Activated T-cell treated with anti-CD3 and anti-CD28 coated beads, Interleukin-2, amount 50 U/mL, for 1 hour (primary cell): ENCODE measurements at places on chromosomes 5 and 9.
A peak's percentile ranks its signal among the peaks of the same experiment; 100 is the strongest.

- DNase-seq = no peak
Measured at GRCh38 chr9:97737429-97737828, 40.3 kb upstream of the XPA start.

GRCh38 chr5:113081881-113082546 is 105.4 kb downstream of the DCP2 start:
- DNase-seq = no peak

- DNase-seq = no peak
Measured at GRCh38 chr9:14768405-14769229, 46.1 kb upstream of the CER1 start.

GRCh38 chr5:151924564-151925301 is at the start of gene GLRA1:
GLRA1 (minus strand) TSS chr5:151924851; CDS start chr5:151924549, 302 bp downstream.
- peak; percentile 44 for DNase-seq

GRCh38 chr5:35753500-35753899 is 103.2 kb upstream of the IL7R start:
- no peak for DNase-seq

DNA sequence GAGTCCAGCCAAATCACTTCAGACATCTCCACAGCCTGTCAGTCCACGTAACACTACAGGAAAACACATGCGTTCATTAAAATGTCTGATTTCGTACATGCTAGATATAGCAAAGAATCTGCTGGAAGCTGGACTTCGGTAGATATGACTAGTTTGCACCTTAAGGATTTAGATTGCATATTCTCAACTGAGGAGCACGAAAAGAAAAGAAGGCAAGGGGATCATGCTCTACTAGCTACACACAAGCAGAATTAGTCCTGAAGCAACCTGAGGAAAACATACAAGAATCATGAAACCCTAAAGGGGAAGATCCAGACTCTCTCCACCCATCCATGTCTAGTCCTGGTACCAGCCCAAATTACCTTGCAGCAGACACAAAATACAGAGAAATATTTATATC is 36.1 kb upstream of the SSBP2 start:
- DNase-seq = no peak

DNA sequence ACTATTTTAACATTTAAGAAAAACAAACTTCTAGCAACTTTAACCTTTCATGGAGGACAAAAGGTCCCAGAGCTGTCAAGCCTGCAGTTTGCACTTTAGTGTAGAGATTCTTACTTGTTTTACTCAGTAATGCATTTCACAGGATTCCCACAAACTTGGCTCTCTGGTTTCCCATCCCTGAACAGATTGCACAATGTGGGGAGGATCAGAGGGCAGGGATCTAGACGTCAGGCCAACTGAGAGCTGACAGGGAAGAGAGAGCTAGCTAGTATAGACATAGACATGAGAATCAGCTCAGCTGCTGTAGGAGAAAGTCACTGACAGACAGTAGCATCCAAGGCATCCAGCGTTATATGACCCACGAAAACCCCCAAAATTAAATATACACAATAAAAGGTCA is 20.9 kb upstream of the BNIP1 start:
- no peak for DNase-seq

DNA sequence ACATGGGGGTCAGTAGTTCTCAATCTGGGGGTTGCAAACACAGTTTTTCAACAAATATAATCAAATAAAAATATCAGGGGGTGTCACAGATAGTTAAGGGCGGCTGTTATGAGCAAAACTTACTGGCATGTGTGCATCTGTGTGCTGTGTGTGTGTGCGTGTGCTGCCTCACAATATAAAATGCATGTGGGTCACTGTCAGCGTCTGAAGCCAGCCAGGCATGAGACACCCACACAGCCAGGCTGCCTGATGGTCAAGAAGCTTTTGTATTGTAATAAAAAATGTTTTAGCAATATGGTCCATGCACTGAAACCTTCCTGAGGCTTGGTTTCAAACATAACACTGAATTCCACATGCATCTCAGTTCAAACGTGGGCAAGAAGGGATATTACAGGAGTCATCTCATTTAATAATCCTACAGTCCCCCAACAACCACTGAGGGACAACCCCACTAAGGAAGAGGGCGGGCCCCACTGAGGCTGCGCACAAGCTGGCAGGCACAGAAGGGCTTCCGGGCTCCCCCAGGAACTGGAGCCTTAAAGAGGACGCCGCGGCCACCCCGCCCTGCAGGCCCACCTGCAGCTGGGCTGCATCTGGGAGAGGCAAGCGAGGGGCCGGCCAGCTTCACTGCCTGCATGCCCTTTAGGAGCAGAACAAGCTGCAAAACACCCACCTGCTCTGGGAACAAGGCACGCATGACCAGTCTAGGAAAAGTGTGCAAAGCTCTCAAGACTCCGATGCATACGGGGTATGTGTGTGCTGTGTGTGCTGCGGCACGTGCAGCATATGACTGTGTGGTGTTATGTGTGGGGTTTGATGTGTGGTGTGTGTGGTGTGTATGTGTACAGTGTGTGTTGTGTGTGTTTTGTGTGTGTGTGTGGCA is 14.1 kb downstream of the SEMA4D start:
- DNase-seq = peak; percentile 70

DNA sequence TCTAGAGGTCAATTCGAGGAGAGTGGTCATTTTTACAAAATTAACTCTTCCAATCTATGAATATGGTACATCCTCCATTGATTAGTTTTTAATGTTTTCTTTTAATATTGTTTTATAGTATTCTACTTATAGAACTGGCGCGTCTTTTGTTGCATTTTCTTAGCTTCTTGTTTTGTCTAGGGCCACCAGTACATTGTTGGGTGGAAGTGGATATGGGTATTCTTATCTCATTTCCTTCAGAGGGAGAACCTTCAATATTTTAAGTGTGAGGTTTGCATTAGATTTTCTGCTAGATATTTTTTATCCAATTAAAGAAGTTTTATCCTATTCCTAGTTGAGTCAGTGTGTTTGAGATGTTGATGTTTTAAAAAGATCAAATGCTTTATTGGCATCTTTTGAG is 69.8 kb downstream of the RPS23 start:
- no peak for DNase-seq

- no peak for DNase-seq
Measured at GRCh38 chr5:54516051-54516655, 1.4 kb upstream of the SNX18 start.

GRCh38 chr5:92860061-92860460 is 721.0 kb downstream of the NR2F1-AS1 start:
- DNase-seq = no peak

GRCh38 chr5:76926329-76927105 is 26.3 kb upstream of the CRHBP start:
- no peak for DNase-seq

GRCh38 chr5:108420158-108420557 is 38.3 kb upstream of the FBXL17 start:
- DNase-seq = no peak

- DNase-seq = no peak
Measured at GRCh38 chr5:33650911-33651310, 210.1 kb downstream of the TARS1 start.

- DNase-seq = no peak
Measured at GRCh38 chr5:116445311-116445710, 129.3 kb downstream of the SEMA6A start.

GRCh38 chr9:134858051-134858841 is 22.4 kb upstream of the FCN2 start:
- DNase-seq = no peak

DNA sequence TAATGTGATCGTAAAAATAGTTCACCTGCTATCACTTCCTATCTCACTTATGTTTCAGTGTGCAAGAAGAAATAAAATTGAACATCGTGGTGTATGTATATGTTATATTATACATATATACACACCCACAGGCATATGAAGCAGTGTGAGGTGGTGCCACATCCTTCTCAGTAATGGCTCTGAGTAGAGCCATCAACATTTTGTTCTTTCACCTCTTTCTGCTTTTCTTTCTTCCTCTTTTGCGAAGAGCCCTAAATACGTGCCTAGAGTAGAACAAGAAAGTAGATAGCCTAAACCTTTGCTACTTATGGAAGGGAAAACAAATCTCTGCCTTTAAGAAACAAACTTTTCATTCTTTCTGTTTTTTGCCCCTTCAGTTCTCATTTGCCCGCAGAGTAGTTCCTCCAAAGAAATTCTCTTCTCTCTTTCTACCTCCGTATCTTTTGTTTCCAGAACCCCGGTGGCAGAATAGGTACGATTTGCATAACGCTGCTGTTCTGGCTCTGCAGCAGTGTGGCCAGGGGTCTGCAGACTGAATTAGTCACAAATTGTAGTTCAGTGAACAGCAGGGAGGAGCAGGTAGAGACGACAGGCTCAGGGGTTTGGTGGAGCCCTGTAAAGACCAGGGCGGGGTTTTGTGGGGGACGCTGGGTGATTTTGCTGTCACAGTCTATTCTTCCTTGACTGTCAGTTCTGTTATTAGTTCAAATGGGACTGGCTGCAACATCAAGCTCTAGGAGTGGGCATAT is 40.5 kb upstream of the PJA2 start:
- DNase-seq = no peak

DNA sequence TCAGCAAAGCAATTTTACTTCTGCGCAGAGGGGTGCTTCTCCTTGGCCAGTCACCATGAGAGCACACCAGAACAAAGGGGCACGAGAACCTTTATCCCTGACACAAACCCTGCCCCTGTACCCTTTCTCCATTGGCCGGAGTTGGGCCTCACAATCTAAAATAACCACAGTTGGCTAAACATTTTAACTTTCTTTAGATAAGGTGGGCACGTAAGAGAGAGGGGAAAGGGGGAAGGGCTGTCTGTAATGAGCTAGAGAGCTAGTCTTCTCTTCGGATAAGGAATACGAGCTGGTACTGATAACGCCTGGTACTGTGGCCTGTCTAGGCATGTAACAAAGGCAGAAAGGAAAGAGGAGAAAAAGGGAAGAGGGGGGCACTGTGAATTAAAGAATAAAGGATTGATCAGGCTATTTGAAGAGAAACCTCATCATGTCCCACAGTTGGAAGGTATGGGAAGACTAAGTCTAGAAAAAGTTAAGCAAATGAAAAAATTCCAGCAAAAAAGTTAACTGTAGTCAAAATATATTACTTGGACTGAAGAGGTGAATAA is 1.8 kb upstream of the IARS1 start:
- no peak for DNase-seq

DNA sequence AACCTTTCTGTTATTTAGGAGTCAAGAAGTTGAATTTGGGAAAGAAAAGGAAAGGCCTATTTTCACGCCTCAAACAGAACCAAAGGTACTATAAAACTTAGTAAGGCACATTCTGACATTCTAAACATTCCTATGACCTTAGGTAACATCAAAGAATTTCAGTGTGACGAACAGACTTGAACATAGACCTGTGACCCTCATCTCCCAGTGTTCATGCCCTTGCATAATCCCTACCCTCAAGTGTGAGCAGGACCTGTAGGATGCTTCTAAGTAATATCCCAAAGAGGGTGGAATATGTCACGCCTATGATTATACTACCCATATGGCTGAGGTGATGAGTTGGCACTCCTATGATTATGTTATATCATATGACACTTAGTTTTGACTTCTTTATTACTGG is 540.9 kb downstream of the KIF4B start:
- no peak for DNase-seq

GRCh38 chr9:108100571-108100970 is 611.0 kb upstream of the KLF4 start:
- no peak for DNase-seq

DNA sequence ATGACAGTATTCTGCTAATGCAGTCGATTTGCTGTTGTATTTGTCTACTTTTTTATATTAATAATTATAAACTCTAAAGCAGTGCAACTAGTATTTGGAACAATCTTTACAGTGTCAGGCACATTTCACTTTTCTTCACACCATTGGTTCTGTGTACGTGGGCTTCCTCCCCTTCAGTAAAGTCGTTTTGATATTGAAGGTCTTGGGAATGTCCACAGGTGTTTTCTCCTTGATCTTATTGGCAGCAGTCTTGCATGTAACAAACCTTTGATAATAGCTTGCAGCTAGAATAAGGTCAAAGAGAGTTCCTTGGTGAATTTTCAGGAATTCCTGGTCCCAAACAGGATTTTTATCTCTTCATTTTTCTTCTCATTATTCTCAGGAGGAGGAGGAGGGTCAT is 12.2 kb downstream of the DDX4 start:
- DNase-seq = no peak

DNA sequence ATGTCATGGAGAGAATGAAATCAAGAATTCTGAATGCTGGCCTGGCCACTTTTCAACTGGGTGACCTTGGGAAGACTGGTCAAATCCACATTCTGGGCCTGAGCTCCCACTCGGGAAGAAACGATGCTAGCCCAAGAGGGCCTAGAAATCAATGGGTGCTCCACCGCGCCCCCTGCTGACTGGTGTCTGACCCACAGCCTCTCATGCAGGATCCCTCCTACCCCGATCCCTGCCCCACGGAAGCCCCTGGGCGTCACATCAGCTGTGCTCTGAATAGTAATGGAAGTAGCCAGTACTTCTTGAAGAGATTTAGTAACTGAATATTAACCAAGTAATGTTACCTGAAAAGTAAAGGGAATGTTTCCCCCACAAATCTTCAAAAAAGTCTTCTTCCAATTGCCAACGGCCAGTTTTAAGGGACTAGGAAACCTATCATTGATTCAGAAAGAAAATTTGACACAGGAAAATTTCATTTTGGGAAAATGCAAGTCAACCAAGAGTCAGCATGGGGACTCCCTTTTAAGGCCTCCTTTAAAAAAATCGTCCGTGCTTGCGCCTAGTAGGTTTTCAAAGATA is 43.9 kb downstream of the CRB2 start:
- no peak for DNase-seq

- peak; percentile 51 for DNase-seq
Measured at GRCh38 chr9:137387114-137387890, 35.7 kb downstream of the EXD3 start.

- DNase-seq = no peak
Measured at GRCh38 chr5:17186256-17186655, 31.2 kb upstream of the BASP1 start.

- DNase-seq = no peak
Measured at GRCh38 chr9:21608200-21608599, 126.1 kb upstream of the IFNE start.

- DNase-seq = no peak
Measured at GRCh38 chr9:129880654-129881546, 45.6 kb downstream of the USP20 start.

GRCh38 chr5:116733991-116734975 is 159.7 kb upstream of the SEMA6A start:
- DNase-seq = no peak

GRCh38 chr5:92435781-92436180 is 1052.7 kb upstream of the ARRDC3 start:
- DNase-seq = no peak

- DNase-seq = no peak
Measured at GRCh38 chr5:180519098-180519497, 24.9 kb downstream of the CNOT6 start.

DNA sequence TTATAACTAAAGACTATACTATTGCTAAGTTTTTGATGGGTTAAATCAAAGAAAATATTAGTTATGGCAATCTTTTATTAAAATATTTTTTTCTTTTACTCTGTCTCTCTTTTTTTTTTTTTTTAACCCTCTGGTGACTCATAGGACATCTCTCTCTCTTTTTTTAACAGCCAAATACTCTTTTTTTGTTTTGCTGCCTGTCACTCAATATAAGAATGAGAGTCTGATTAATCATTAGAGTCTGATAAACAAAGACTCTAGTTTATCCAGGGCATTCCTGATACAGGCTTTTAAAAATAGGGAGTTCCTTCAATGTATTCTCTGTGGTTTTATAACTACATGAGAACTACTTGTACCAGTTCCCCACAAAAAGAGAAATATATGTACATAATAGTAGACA is 77.3 kb downstream of the SLC38A9 start:
- no peak for DNase-seq
